GM03348 (cell line): ENCODE measurements at places on chromosomes 16 and 17.

GRCh38 chr17:17745476-17746455, 64.5 kb downstream of the RAI1 start:
- no peak for DNase-seq

- DNase-seq: no peak
These were observed 3.3 kb downstream of the HNF1B start for GRCh38 chr17:37741341-37742115.

DNA sequence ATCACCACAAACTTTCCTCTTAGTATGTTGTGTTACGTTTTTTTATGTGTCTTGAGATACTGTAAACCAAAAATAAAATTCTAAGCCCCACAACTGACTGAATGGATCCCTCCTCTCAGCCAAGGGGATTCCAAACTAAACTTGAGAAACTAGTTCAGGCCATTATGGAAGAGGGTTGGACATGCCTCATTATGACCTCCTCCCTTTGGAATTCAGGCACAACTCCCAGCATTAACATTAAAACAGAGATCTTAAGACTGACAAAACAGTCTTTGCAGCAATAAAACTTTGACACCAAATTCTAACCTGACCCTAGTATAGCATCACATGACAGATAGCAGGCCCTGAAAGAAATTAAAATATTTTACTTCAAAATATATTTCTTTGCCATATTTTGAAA, 51.1 kb upstream of the SLC47A1 start:
- DNase-seq: peak; percentile 40

DNA sequence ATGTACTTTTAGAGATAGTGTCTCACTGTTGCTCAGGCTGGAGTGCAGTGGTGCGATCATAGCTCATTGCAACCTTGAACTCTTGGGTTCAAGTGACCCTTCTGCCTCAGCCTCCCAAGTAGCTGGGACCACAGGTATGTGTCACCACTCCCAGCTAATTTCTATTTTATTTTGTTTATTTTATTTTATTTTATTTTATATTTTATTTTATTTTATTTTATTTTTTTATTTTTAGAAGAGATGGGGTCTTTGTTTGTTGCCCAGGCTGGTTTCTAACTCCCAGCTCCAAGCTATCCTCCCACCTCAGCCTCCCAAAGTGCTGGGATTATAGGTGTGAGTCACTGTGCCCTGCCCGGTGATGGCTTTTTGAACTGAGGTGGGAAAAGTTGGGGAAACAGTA, 35.1 kb upstream of the HS3ST4 start:
- DNase-seq: no peak

GRCh38 chr16:70777973-70778406, 23.0 kb downstream of the VAC14 start:
- DNase-seq: no peak

DNA sequence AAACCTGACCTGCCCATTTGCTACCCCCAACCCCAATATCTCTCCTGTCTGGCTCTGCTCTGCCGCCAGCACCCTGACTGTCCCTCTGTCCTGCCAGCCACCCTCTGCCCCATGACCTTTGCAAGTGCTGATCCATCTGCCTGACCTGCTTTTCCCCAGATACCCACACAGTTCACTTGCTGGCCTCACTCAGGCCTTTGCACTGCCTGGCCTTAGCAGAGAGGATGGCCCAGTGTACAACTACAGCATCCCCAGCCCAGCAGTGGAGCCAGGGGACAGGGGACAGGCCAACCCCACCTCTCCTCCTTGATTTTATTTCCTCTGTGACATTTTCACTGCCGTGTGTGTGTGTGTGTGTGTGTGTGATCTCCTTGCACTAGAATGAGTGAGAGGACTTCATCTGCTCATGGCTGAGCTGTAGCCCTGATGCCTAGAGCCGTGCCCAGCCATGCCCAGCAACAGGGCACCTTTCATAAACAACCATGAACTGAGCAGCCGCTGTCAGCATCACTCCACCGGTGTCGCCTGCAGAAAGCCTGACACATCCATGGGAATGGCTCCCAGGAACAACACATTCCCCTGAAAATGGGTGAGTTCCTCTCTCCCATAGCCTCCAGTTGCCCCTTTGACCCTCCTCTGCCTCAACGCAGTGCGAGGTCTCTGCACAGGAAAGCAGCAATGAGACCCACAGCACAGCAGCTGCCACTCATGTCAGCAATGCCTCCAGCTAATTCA, 36.0 kb upstream of the RBFOX3 start:
- DNase-seq: no peak

DNA sequence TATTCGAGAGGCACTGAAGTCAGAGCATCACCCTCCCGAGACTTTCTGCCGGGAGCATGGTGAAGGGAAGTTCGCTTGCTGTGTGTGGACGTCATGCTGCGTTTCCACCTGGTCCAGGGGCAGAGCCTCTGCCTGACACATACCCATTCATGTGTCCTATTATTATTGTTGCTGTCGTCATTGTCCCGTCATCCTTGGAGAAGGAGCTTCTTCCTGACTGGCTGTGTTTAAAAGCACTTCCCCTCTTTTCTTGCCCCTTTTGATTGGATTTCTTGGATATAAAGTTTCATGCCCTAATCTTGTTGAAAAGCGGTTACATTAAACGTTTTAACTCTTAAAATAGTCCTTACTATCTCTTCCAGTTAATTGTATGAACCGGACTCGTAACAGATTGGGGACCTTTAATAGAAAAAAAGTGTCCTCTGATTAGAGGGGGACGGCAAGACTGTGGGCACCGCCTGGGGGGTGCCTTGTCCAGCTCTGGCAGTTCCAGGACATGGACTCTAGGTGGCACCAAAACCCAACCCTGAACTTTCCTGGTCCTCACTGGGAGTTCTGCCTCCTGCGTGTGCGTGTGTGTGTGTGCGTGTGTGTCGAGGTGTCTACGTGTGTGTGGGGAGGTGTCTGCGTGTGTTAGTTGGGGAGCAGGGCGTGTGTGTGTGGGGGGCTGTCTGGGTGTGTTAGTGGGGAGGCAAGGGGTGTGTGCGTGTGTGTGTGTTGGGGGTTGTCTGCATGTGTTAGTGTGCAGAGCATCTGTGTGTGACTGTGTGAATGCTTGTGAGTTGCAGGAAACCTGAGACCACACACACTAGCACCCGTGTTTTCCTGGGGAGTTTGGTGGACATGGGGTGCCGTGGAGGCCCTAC, 133.3 kb upstream of the CIBAR2 start:
- peak; percentile 88 for DNase-seq

DNA sequence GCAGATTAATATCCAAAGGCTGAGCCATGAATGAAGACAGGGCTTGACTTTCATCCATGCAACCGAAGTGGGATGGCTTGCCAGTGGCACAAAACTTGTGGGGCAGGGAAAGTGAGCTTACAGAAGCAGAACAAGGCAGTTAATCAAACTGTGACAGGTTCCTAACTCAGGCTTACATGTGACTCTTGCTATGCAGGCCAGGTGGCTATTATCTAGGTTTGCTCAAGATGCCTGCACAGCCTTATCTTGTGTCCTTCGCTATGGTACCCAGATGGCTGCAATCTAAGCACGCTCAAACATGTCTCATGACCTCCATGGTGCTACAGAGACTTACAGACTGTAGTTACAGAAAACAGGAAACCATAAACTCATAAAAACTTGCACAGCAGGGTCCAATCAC, 8.6 kb upstream of the DNAH9 start:
- DNase-seq: no peak

DNA sequence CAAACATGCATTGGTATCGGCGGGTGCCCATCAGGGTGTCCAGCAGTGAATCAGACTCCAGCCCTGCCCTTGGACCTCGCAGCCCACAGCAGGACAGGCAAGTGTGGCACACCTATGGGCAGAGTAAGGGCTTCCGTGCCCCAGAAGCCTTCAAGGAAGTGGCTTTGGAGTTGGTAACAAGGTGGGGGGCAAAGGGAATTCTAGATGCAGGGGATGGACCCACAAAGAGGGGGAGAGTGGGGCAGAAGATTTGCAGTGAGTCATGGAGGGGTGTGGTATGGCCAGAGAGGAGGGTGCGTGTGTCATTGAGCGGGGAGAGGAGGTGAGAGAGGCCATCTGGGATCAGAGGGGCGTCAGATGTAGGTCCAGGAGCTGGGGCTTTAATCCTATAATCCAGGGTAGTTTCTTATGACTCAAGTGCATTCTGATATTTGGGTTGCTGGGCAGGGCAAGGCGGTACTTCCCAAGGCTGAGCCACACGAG, 8.5 kb upstream of the SPNS2 start:
- no peak for DNase-seq

- no peak for DNase-seq
These were observed 17.4 kb downstream of the CA4 start for GRCh38 chr17:60167065-60167741.

DNA sequence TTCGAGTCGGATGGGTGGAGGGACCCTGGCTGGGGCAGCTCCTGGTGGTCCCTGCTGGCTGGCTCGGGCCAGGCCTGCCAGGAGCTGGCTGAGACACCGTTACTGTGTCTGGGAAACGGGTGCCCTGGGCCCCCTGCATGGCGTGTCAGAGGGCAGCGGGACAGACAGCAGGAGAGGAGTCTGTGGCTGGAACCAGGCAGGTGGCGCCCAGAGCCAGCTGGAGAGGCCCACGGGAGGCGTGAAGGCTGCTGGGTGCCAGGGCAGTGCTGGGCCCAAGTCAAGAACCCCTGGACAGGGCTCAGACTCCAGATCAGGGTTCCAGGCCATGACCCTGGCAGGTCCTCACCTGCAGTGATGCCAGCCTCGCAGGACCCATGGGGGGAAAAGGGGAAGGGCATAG, 16.6 kb downstream of the SOX8 start:
- no peak for DNase-seq

- no peak for DNase-seq
These were observed 73.2 kb downstream of the RMI2 start for GRCh38 chr16:11418506-11418905.

GRCh38 chr17:9021992-9022572, 772 bp downstream of the NTN1 start:
- DNase-seq: peak; percentile 57

DNA sequence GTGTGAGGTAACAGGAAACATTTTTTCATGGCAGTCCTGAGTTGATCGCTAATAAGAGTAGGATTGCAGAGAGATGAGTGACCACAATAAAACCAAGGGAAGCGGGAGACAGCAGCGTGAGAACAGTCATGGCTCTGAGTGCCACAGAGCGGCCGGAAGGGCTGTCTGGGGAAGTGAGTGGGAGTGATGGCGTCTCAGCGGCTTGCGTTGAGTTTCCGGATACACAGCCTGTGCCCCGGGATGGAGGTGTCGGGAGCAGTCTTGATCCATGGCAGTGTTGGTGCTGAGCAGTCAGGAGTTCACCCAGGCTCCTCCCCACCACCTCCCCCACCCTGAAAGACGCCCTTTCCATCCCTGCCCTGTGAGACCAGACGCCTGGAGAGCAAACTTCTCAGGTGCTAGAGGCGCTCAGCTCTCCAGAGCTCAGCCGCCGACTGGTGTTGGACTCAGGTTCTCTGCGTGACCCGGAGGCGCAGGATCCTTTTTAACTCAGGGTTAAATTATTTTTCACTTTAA, 59.8 kb downstream of the BANP start:
- no peak for DNase-seq

DNA sequence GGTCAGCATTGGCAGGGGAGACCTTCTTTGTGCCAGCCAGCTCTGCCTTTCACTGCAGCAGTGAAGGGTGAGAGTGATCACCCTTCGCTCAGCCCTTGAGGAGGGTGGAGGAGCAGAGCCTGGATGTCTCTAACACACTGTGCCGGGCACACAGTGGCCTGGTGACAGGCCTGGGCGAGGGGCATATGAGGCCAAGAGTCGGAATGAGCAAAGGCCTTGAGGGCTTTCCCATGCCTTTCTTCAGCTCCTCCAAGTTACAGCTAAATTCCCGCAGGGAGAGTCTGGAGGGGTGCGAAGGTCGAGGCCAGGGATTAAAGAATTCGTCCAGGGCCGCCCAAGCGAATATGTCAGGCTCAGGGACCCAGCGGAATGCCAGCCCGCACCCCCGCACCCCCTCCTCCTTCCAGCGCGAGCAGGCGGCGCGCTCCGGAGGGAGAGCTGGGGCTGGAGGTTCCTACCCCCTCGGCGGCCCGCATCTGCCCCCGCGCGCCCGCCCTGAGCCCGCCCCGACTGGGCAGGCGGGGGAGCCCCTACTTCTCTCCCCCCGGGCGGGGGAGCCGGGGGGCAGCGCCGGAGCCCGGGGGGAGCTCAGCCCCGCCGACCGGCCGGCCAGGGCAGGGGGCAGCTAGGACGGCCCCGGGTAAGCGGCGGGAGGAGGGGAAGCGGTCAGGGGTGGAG, at the start of gene RASL10B:
Gene RASL10B (plus strand): TSS at position 401 of the 678 bp plus-strand sequence. CDS start 3,546 bp downstream, outside the sequence.
- peak; percentile 88 for DNase-seq

GRCh38 chr16:73275024-73275423, 227.1 kb upstream of the ZFHX3 start:
- DNase-seq: no peak

DNA sequence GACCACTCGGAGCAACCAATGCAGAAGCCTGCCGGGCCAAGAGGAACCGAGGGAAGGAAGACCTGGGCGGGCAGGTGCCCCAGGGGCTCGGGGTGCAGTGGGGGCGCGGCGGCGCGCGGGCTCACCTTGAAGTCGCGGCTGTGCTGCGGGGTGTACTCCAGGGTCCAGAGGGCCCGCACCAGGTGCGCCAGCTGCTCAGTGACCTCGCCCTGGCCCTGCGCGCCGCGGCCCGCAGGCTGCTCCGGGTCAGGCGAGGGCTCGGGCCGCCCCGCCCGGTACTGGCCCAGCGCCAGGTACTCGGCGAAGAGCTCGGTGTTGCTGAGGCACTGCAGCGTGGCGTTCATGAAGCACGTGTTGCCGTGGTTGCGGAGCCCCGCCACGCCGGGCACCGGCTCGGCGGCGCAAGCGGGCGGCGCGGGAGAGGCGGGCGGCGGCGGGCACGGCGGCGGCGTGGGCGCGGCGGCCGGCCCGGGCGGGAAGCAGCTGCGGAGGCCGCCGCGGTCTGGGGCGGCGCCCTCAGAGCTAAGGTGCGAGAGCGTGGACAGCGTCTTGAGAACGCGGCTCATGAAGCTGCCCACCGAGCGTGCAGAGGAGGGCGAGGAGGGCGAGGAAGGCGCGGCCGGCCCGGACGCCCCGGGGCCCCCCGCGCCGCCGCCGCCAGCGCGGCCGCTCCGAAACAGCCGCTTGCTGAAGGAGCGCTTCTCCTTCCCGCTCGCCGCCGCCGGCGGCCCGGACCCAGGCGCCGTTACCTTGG, 562 bp downstream of the USP31 start:
- peak; percentile 76 for DNase-seq

DNA sequence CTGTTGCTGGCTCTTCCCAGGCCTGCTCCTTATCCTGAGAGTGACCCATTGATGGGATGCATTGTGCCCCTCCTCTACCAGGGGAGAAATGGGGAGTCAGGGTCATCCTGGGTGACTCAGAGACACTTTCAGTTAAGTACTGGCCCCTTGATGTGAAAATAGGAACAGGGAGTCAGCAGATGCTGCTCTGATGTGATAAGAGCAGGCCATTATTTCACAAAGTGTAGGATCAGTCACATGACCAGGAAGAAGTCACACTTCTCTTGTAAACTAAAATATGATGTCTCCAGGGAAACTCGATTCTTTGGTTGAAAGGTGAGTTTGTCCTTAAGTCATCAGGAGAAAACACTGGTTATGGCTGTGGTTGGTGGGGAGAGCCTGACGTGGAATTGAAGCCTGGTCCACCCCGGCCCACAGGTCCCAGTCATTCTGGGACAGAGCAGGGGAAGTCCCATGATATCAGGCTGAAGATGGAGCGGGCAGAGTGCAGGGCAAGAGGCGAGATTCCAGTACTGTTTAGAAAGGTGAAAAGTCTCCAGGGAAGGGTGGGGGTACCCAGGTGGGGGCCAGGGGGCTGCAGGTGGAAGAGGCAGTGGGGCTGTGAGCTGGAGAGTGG, 88.6 kb upstream of the NLRP1 start:
- no peak for DNase-seq
